ENCODE measurements at places on chromosomes 7 and 10.

DNA sequence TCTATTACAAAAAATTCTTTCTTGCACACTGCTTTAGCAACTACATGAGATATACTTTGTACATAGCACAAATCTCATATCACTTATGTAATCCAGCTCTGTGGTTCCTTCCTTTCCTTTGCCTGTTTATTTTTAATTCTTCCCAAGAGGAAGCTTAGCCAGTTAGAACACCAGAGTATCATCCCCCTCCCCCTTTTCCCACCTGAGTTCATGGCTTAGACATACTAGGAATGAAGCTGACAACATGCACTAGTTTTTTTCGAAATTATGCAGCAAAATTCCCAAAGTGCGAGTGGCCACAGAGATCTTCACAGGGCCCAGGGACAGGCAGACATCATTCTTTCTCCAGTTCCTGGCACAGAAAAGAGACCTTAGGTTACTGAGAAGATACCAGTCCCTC is 17.8 kb downstream of the CAV1 start:
- DNase-seq, result no peak

GRCh38 chr10:17644485-17644943 is 563 bp downstream of the STAM start:
- no peak for DNase-seq

DNA sequence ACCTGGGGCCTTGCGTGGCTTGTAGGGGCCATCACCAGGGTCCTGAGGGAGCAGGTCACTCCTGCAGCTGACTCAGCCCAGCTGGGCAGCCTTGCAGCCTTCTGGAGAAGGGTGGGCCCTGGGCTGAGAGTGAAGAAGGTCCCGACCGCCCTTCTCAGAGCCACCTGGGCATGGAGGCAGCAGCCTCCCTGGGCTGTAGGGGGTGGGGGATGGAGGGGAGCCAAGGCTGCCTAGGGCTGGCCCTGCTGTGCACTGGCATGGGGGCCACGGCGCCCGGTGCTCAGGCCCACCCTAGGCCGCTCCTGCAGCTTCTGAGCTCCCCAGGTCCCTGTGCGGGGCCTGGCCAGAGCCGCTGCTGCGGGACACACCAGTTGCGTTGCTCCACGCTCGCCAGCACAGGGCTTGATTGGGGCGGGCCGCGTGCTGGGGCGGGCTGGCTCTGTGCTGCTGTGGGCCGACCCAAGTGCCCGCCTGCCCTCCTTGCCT is 63.6 kb upstream of the NKX6-2 start:
- no peak for DNase-seq

GRCh38 chr10:57202356-57202755 is 841.3 kb upstream of the ZWINT start:
- DNase-seq, result no peak

- DNase-seq, result no peak
Observed at GRCh38 chr7:103297837-103298179, 573 bp downstream of the PMPCB start.

GRCh38 chr7:42790196-42790595 is 121.7 kb downstream of the C7orf25 start:
- no peak for DNase-seq

DNA sequence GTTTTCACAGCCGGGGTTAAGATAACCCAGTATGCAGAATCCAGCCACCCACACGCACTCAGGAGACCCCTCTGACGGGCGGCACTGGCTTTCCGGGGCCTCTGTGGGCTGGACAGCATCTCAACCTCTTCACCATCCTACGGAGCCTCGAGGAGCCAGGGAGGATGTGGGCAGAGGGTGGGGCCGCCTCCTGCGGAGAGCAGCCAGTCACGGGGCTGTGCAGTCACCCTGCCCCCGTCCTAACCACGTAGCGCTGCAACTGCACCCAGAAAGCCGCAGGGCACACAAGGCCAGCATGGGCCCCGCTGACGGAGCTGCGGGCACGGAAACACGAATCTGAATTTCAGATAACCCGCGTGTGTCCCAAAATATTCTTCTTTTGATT is 270.3 kb downstream of the ELFN1 start:
- no peak for DNase-seq

All from AG09319 (cell line).